ENCODE measurements at places on chromosomes 16 and 17.
A peak's percentile ranks its signal among the peaks of the same experiment; 100 is the strongest.

DNA sequence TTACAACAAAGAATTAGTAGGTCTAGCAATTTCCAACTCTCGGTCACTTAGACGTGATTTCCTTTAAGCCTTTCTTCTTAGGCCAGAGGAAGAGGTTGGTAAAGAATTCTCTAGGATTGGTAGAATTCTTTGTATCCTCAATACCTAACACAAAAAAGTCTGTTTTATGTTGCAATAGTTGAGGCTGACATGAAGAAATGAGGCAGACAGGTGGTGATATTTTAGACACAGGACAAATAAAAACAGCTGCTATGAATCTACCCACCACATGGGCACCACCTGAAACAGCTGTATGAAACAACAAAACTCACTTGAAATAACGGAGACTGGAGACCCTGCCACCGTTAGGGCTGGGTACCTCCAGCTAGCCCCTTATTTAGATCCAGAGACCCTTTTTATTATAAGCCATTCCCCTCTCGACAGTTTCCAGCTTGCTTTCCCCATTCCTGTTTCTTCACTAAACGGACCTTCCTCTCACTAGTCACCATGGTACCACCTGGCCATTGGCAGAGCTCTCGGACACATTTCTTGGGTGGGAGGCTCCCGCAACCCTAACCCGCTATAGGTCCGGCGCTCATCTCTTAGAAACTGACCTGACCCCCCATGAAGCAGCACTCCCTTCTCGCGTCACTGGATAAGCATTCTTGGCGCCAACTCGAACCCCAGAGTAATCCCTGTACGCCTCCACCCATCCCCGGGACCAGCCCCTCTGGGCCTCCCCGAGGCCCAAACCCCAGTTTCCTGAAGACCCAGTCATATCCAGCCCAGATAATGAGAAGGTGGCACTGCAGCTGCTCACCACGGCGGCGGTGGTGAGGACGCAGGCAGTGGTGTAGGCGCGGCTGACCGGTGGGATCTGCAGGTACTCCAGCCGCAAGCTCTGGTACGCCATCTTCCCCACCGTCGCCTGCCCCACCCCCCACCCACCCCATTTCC is at the start of gene DERL2:
TSS of gene DERL2 (minus strand) at position 909 of the 936 bp plus-strand sequence. CDS start at position 892, 17 bp downstream.
- no peak for DNase-seq

- no peak for DNase-seq
These were observed 105.9 kb upstream of the FAM20A start for GRCh38 chr17:68707031-68707430.

DNA sequence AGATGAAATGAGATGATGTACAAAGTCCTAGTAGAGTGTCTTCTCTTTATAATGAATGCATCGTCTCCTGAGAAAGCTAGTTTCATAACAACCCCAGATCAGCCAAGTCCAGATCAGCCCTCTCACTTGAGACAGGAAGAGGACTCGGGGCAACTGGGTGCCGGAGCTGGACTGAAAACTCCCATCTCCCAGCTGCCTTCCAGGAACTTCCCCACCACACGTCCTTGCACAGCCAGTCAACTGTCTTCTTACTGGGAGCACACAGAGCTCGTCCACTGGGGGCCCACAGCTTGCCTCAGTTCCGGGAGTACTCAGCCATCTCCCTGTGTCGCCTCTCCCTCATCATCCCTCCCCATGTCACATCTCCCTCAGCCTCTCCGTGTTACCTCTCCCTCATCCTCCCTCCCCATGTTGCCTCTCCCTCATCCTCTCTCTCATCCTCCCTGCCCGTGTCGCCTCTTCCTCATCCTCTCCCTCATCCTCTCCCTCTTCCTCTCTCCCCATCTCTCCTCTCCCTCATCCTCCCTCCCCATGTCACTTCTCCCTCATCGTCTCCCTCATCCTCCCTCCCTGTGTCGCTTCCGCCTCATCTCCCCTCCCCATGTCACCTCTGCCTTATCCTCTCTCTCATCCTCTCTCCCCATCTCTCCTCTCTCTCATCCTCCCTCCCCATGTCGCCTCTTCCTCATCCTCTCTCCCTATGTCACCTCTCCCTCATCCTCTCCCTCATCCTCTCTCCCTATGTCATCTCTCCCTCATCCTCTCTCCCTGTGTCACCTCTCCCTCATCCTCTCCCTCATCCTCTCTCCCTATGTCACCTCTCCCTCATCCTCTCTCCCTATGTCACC is 22.4 kb upstream of the KCNH6 start:
- DNase-seq = no peak

DNA sequence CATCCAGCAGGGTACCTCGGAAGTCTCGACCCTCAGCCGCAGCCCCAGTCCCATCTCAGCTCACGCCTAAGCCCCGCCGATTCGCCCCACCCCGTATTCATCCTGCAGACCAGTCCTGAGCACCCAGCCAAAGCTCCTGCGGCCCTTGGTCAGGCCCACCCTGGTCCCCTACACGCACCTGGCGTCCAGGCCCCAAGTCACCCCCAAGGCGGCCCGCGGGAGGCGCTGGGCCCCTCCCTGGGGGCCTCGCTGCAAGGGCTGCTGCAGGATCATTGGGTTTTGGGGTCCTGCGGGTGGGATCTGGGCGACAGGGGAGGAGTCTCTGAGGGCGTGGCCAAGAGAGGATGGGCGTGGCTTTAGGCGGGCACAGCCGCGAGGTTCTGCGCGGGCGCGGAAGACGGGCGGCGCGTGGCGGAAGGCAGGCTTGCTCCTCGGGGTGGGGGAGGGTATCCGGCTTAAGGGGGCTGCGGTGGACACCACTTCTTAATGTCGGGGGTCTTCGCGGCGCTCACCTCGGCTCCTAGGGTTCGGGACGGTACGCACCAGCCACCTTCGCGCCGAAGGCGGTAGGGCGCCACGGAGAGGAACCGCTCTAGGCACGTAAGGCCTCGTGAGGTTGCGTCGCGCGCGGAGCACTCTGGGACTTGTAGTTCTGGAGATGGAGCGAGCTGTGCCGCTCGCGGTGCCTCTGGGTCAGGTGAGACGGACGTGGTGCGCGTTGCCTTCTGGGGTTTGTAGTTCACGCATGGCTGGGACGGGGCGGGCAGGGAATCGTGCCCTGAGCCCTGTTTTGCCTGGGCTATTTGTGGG is at the start of the genes HCFC1R1 and THOC6:
TSS of gene HCFC1R1 (minus strand) at position 274 of the 810 bp plus-strand sequence. CDS start at position 273, 1 bp downstream.
TSS of gene THOC6 (plus strand) at position 367 of the 810 bp plus-strand sequence. CDS start at position 659, 292 bp downstream.
- DNase-seq = peak; percentile 91

GRCh38 chr17:81735264-81736102 is 23.4 kb downstream of the SLC25A10 start:
- peak; percentile 48 for DNase-seq

DNA sequence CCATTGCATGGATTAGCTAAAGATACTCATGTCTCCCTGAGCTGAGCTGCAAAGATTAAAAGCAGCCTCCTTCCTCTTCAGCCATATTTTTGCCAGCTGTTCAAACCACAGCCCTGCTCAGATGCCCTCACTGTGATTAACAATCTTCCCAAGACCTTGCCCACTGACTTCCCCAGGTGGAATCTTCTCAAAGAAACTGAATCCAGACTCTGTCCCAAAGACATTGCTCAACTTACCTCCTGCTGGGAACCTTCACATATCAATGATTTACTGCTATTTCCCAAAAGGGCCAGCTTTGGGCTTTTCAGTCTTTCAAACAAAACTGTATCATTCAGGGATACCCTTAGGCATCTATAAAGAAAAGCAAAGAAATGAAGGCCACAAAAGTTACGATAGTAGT is 9.2 kb downstream of the C17orf67 start:
- DNase-seq = no peak

DNA sequence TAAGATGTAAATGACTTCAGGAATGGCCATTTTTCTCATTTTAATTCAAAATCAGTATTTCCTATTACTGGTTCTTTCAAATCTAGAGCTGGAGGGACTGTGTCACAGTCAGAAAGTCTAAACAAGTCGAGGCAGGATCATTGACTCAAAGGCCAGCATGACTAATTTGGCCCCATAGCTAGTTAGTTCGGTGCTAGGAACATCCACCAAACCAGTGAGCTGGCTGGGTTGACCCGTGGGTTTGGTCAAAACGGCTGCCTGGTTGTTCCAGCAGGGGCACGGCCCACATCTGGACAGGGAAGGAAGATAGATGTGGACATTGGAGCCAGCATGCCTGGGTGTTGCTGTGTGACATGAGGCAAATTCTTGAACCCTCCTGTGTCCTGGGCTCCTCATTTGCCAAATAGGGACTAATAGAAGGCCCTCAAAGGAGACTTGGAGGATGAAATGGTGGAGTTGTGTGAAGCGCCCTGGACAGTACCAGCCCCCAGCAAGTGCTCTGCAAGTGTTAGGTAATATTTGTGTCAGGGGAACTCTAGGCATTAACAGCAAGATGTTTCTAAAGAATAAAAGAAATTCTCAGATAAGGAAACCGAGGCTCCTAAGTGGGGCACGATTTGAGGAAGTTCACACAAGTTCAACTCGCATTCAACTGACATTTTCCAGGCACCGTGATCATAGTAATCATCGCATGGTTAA is 46.2 kb downstream of the MEOX1 start:
- DNase-seq = no peak

DNA sequence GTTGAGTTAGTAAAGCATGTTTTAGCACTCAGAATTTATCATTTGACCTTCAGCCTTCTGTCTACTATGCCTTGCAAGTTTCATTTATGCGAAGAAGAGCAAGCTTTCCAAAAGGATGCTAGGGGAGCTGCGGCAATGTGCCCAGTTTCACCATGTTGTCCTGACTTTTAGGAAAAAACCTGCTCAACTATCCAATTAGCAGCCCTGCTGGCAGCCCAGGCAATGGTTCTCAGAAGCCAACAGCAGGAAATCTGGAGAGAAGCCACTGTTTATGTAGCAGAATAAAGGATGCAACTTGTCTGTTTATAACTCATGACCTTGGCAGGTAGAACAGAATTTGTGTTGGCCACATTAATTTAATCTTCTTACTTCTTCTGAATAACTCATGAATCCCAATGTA is 230.8 kb downstream of the ABCC12 start:
- DNase-seq = no peak

- no peak for DNase-seq
These were observed 180.5 kb downstream of the IRX3 start for GRCh38 chr16:54106057-54106456.

DNA sequence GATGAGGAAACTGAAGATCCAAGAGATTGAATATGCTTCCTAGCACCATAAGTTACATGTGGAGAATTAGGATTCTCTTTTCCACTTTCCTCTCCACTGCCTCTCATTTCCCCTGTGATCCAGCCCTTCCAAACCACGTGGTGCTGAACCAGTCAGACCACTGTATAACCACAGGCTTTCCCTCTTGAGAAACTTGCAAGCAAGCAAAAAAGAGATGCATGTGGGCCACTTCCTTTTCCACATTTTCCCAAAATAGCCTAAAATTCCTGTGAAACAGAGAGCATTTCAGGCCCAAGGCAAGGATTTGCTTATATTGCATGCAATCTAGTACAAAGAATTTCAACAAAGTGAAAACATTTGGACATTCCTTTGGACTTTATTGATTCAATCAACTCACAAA is 59.3 kb upstream of the KSR1 start:
- DNase-seq = no peak

DNA sequence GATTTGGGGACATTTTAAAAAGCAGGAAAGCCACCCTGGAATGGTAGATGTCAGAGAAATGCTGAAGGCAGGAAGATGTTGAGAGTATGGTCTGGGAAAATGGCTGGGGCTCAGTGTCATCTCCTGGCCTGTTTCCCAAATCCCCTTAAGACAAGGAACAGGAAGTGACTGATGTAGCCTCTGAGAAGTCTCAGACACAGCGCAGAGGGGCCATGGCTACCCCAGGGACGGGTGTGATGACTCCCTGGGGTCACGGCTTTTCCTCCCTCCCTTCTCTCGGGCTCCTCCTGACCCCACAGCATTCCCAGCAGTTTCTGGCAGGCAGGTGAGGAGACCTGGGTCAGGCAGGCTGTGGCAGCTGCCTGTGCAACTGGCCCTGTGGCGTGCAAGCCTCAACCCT is 45.4 kb downstream of the RAP1GAP2 start:
- no peak for DNase-seq

GRCh38 chr17:67602444-67602843 is 115.3 kb upstream of the NOL11 start:
- DNase-seq = no peak

GRCh38 chr17:66538776-66539175 is 236.4 kb downstream of the PRKCA start:
- no peak for DNase-seq

DNA sequence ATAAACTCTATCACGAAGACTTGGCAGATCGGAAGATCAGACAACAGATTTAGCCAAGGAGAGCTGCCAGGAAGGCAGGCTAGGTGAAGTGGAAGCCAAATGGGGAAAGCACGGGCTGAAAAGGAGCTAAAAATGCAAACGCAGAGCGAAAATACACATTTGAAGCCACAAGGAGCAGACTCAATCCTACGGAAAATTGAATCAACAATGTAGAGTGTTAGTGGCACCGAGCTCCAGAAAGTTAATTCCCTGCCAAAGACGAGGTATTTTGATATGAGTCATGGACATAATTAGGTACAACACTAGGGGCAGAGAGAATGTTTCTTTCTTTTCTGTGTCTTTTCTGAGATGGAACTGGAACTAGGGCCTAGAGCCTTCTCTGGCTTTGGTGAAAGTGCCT is 20.7 kb downstream of the GSG1L start:
- no peak for DNase-seq

DNA sequence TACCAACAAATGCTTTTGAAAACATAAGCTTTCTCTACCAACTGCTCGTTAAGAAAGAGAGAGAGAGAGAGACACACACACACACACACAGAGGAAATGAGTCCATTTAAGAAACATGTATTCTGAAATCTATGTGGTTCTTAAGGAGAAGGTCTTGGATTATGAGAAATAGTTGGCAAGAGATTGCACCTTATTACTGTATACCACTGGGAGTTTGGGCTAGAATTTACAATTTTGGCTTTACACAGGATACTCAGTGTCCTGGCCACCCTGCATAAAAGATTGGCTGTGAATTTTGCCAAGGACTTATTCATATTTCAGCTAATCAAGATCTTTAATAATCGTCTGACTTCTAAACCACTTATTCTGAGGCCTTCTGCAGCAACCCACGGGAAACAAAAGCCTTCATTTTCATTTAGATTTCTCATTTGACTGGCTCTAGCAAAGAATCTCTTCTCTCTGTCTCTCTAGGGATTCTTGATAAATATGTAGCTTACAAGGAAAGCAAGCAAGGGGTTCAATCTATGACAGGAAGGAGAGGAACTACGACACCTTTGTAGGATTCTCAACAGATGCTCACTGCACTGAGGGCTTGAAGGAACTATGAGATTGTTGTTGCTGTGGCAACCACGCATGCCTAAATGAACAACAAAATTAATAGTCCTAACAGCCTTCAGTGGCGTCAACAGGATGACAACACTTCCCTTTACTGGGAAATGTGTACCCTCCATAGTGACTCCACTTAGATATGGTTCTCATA is 75.3 kb upstream of the GNAO1 start:
- no peak for DNase-seq

GRCh38 chr16:57624806-57625500 is 3.5 kb upstream of the ADGRG1 start:
- no peak for DNase-seq

- DNase-seq = no peak
These were observed 16.0 kb downstream of the OMG start for GRCh38 chr17:31281061-31281460.

GRCh38 chr17:9557857-9558256 is 17.8 kb downstream of the STX8 start:
- DNase-seq = no peak
